ENCODE measurements at places on chromosomes 13 and 19.
A peak's percentile ranks its signal among the peaks of the same experiment; 100 is the strongest.

- DNase-seq = no peak
Observed at GRCh38 chr13:106098778-106099177, 436.7 kb downstream of the EFNB2 start.

DNA sequence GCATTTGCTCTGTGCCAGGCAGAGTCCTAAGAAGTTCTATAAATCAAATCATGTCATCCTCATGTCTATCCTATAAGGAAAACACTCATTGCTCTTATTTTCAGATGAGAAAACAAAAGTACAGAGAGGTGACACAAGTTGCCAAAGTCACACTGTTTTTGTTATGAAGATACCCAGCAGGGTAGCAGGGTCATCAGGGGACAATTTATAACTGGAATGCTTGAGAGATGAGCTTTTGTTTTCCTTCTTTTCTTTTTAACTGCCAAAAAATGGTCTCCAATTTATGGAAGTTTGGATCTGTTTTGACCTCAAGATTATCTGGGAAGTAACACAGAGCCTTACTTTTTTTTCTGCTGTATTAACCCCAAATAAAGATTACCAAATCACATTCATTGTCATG is 354.1 kb downstream of the SUCLA2 start:
- no peak for DNase-seq

- DNase-seq = no peak
Observed at GRCh38 chr13:106527445-106527801, 8.0 kb downstream of the EFNB2 start.

DNA sequence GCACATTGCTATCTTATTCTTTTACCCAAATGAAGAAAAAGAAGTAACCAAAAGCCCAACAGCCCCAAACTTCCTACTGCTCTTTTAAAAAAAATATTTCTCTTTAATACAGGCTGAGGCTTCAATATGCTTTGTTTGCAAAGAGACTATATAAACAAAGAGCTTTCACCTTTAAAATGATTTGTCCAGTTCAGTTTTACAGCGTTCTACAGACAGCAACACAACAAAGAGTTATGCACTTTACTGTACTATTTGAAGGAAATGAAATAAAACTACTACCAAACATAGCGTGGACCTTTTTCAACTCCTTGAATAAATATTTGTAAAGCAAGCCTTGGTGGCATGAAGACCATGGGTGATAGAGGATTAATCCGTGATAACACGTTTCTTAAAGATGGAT is 151.2 kb downstream of the FGF9 start:
- no peak for DNase-seq

DNA sequence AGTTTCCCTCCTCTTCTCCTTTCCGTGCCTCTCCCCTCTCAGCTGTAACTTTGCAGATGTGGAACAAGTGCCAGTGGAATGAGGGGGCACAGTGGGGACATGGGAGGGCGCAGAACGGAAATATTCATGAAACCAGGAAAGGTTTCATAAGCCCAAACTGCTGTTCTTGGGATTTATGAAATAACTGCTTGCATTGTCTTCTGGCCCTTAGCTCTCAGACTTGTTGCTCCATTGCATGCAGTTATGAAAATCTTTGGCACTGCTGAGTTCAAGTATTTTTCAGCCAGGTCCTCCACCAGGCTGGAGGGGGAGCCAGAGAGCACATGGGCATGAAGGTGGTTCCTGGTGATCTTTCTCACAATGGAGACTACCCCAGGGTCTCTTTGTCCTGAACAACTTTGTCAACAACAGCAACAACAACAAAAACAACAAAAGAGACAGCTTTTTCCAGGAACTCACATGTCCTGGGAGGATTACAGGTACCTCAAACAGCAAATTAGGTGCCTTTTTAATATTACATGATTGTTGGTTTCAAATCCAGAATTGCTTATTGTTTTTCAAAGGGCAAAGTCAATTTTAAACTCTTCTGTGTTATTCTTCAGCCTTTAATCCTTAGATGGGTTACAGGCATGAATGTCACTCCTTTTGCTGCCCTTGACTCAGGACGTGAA is 1.5 kb downstream of the RGCC start:
- peak; percentile 51 for DNase-seq

GRCh38 chr13:79581870-79582315 is 100.9 kb downstream of the NDFIP2 start:
- no peak for DNase-seq

DNA sequence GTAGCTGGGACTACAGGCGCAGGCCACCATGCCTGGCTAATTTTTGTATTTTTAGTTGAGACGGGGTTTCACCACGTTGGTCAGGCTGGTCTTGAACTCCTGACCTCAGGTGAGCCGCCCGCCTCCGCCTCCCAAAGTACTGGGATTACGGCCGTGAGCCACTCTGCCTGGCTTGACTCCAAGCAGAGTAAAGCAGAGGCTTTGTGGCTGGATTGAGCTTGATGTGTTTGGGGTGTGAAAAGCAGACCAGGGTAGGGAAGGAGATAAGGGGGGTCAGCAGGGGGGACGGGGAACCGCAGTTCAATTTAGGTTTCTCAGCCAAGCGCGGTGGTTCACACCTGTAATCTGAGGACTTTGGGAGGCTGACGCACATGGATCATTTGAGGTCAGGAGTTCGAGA is 4.2 kb upstream of the CLPP start:
- DNase-seq = no peak

DNA sequence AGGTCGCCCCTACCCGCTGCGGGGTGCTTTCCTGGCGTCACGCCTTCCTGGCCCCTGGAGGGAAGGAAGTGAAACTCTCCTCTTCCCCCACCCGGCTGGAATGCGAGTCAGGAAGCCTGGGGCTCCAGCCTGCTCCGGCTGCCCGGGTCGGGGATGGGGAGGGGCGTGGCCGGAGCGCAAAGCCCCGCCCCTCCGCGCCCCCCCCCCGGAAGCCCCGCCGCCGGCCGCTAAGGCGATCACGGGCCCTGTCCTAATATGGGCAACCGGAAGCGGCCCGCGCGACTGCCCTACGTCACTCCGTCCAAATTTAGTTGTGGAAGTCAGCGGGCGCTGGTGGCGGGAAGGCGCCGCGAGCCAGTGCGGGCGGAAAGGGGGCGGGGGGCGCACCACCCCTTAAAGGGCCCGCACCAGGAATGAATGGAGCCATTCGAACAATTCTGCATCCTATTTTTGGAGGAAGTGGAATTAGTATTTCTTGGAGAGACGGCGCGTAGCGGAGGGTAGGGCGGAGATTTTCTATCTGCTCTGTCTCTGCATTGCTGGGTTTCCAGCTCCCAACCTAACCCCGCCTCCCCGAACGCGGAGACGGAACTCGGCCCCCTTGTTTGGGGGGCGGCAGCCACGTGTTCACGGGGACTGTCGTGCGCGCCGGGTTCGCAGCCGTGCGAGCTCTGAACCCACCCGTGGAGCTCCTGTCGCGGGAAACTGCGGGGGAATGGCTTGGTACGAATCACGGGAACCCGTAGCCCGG is 1.6 kb downstream of the IER2 start:
- peak; percentile 93 for DNase-seq

DNA sequence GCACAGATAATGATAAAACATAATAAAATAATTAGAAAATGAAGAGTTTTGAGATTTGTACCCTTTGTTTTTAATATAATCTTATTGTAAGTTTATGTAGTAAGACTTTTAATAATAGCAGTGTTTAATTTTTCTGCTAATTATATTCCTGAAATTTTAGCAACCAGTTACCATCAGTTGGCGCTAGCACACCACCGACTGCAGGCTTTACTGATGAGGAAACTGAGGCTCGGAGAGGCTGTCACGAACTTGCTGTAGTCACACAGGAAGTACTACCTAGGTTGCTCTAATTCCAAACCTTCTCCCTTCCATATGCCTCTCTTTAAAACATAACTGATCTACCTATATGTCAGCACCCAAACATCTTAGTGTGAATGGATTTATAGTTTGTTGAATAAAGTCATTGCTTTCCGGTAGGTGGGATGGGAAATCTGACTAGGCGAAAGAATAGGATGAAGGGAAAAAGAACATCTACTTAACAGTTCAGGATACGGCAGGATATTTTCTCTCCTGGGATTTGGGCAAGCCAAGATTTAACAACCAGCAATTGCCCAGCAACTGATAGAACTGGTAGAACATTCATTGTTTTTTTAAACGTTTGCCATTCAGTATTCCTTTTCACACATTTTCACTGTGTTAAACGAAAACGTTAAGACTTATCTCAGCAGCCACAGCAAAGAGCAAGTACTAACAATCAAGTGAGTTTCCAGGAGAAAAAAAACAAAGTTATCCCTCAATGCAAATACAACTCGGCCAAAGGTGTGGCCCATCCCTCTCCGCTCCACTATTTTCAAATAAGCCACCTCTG is 822 bp upstream of the RFXAP start:
- DNase-seq = no peak

DNA sequence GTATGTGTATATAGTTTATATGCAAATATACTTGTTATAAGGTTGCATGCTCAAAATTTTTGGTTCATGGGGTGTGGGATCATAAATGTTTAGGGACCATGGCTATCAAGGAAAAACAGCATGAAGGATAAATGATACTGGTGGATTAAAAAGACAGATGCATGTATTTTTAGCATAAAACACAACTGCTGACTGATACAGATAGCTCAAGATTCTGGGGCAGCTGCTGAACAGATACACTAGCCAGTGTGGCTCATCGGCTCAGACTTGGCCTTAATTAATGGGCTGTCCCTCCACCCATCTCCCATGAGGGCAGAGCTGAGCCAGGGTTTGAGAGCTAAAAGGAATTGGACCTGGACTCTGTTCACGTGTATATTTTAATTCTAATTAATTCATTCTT is 11.4 kb downstream of the ALOX5AP start:
- DNase-seq = no peak

GRCh38 chr13:49241296-49241695 is 6.4 kb upstream of the CDADC1 start:
- DNase-seq = no peak

- DNase-seq = no peak
Observed at GRCh38 chr13:46739447-46740098, 57.4 kb downstream of the ESD start.

DNA sequence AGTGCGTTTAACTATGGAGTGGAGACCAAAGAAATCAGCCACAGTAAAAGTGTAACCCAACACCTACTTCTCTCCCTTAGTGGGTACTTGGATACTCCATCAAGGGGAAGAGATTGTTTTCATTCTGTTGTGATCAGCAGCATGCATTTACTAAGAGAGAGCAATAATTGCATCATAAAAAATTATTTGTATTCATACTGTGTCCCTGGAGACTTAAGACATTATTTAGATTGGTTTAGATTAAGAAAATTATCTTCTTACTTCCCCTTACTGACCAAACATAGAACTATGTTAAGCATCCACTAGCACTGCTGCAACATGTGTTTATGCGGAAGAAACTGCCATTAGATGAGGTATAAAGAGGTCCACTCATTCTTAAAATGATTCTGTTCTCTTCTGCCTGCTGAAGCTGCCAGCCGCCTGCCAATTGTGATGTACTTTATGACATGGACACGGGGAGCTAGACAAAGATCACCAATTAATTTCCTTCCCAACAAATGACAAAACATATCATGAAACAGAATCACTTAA is 738.5 kb downstream of the DIAPH3 start:
- no peak for DNase-seq

DNA sequence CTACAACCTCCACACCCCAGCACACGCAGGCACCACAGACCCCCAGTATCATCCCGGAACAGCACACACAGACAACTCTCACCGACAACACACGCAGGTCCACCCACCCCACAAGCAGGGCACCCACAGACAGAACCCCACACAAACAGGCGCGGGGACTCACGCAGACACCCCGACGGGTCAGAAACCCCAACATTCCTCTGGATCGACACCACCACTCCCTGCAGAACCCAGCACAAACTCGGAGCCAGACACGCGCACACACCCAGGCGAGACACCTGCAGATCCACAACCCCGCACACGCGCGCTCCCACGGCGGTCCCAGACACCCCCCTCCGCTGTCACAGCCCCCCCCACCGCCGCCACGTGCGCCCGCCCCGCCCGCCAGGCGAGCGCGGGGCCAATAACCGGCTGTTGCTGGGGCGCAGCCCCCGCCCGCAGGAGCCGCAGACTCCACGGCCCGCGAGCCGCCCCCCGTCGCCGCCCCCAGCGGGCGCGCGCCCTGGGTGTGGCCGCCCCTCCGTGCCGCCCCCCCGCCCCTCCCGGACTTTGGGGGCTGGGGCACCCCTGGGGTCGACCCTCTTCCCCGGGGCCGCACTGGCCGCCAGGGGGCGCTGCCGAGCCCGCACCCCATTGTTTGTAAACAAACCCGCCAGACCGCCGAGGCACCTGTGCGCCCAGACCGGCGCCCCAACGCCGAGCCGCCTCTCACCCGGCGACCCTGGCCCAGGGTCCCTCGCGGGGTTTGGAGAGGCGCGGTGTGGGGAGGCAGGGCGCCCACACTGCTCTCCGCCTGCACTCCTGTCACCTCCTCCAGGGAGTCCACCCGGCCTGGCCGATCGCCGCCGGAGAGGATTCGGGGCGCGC is 712 bp downstream of the BBC3 start:
- DNase-seq = peak; percentile 74

- DNase-seq = no peak
Observed at GRCh38 chr13:73598020-73598712, 536.0 kb downstream of the KLF12 start.

DNA sequence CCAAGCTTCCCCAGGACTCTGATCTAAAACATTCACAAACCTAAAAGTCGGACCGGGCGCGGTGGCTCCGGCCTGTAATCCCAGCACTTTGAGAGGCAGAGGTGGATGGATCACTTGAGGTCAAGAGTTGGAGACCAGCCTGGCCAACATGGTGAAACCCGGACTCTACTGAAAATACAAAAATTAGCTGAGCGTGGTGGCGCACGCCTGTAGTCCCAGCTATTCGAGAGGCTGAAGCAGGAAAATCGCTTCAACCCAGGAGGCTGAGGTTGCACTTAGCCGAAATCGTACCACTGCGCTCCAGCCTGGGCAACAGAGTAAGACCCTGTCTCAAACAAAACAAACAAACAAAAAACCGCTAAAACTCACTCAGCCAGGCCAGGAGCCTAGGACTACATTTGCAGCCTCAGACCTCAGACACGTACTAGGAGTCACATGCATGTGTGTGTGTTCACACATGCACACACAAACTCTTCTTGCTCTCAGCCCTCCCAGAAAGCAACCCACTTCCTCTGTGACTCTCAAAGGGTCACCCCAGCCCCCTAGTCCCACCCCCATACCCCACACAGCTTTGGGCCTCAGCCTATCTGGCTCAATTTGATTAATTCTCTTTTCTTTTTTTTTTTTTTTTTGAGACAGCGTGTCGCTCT is 704 bp upstream of the NOTCH3 start:
- DNase-seq = no peak

GRCh38 chr13:30110301-30111070 is 196.9 kb downstream of the KATNAL1 start:
- no peak for DNase-seq

DNA sequence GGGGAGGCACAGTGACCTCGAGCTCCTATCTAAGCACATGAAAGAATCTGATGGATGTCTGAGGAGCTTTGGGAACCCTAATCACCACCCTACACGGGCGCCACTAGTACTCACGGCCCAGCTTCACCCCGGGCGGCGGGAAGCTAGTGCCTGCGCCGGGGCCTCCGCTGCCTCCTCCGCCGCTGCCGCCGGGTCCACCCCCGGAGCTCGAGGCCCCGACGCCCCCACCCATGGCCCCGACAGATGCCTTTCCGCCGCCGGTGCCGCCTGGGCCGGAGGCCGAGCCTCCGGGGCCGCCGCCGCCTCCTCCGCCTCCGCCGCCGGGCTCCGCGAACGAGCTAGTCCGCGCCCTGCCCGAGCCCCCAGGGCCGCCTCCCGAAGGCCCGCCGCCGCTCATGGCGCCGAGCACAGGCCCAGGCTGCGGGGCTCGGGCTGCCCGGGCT is 312 bp downstream of the GSK3A start:
- no peak for DNase-seq

All from activated effector memory CD4-positive, alpha-beta T cell treated with Interleukin-2 at 50 U/mL for 16 hours (primary cell).